ENCODE measurements at places on chromosomes 5 and 9.

DNA sequence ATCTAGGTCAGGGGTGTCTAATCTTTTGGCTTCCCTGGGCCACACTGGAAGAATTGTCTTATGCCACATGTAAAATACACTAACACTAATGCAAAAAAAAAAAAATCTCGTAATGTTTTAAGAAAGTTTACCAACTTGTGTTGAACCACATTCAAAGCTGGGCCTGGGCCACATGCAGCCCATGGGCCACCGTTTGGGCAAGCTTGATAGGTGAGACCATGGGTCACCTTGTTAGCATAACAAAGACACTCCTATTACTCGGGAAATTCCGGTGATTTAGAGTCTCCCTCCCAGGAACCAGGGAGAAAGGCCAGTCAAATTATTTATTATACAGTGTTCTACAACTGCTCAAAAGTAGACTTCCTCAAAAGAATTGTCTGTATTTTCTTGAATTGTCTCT lies 12.7 kb downstream of the RECK start:
- no peak for DNase-seq

GRCh38 chr5:35046774-35047173 lies 975 bp downstream of the AGXT2 start:
- DNase-seq = no peak

GRCh38 chr5:76983468-76983867 lies 30.6 kb downstream of the CRHBP start:
- DNase-seq = no peak

GRCh38 chr5:126919566-126919965 lies 110.8 kb downstream of the MARCHF3 start:
- DNase-seq = no peak

GRCh38 chr5:96641368-96642280 lies 20.6 kb upstream of the CAST start:
- no peak for DNase-seq

GRCh38 chr5:175842951-175843793 lies 28.2 kb upstream of the CPLX2 start:
- no peak for DNase-seq

- DNase-seq = no peak
Observed at GRCh38 chr5:82513738-82514137, 235.6 kb upstream of the RPS23 start.

DNA sequence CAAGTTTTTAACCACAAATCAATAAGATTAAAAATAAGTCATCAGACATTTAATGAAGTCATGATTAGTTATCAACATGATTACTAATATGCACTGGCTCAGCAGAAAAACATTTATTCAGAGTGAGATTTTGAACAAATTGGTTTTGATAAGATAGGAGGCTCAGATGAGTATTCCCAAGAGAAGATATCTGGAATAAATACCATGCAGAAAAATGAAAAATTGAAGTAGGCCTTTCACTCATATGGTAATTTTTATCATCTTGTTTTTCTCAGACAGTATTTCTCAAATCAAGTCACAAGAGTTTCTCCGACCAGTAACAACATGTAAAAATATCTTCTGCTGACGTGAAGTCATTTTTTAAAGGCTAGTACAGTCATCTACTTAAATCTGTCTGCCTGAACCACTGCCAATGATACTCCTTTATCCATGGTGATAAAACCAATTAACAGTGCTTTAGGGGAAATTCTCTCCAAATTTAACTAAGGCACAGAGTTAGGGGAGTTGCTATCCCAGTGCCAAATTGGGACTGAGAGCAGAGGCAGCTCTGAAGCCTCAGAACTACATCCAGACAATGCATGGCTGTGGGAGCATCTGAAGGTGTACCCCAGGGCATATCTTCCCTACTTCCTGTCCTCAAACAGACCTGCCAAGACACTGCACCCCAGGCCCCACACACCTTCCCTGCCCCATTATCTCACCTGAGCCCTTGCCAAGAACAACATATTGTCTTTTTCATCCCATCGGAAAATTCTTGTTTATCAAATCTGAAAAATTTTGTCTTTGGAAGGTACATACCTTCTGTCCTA lies 105.5 kb upstream of the TSLP start:
- DNase-seq = no peak

GRCh38 chr9:19161257-19162025 lies 34.1 kb upstream of the PLIN2 start:
- DNase-seq = no peak

DNA sequence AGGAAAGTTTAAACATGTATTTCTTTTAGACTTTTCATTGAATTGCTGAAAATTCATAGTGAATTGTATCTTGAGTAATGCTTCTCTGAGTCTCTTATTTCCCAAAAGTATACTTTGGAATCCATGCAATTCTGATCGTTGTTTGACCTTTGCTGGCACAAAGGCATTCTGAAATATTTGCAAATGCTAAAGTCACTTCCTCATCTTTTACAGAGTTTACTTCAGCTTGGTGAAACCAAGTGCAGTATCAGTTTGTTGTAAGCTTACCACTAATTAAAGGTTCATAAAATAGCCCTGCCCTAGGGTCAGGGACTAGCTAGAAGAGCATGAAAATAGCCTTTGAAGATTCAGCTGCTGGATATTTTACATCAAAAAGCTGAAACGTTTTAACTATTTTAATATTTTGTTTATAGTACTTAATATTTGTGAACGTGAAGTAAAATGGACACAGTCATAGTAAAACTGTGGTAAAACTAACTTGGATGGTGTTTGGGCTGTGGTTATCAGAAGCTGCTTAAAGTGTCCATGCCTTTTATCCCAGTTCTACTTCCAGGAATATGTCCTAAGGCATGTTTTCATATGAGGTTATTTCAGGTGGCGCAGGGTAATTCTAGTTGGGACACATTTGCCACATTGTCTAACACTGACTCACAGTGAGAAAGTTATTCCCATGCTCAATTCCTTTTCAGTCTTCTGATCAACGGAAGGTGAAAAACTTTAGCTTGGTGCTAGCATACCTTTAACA lies 45.3 kb downstream of the SLC22A5 start:
- DNase-seq = no peak

GRCh38 chr9:32579706-32580331 lies 6.9 kb upstream of the NDUFB6 start:
- no peak for DNase-seq

- DNase-seq = no peak
Observed at GRCh38 chr5:15252331-15252730, 247.6 kb upstream of the FBXL7 start.

GRCh38 chr9:136372006-136372405 lies 1.5 kb downstream of the CARD9 start:
- DNase-seq = no peak

- DNase-seq = no peak
Observed at GRCh38 chr5:55022450-55022849, 1.6 kb upstream of the GZMK start.

DNA sequence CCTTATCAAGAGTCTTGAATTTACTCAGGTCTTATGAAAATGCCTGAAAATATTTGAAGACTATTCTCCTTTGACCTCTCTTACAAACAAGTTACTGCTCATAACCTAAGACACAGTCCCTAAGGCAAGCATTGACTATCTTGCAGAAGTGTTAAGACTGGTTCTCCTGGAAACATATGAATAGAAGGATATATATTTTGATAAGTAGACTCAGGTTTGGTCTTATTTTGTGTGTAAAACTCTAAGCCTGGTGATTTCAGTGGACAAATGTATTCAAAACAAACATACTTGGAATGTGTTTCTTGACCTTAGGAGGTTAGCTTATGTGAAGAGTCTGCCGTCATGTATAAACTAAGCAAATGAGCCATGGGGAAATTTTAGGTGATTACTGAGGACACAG lies 7.5 kb upstream of the UBQLN1 start:
- DNase-seq = no peak

DNA sequence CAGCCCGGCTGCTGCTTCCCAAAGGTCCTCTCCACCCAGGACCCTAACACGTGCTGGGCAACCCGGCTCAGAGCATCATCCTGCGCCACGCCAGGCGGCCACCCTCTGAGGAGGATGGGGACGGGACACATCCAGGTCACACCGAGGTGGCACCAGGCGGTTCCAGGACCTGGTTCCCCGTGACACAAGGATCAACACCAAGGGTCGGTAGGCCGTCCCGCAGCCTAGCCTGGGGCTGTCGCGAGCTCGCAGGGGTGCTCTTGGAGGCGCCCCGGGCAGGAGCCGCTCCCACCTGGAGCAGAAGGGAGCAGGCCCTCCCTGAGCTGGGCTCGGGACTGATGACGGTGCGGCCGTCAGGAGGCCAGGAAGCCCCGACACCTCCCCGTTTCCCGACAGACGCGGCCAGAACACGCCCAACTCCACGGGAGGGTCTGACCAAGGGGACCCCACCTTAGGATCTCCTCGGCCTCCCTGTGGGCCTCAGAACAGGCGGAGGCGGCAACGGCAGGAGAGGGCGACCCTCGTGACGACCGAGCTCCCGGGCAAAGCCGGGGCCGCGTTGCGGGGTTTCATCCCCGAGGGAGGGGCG lies 6.3 kb downstream of the EXD3 start:
- no peak for DNase-seq

- DNase-seq = no peak
Observed at GRCh38 chr5:81817980-81818379, 67.1 kb upstream of the SSBP2 start.

Data from nucleus accumbens (tissue), 56 donors.